ENCODE measurements at places on chromosomes 1 and 21. TPM values are rescaled to one million over a fixed set of nuclear protein-coding genes. Genes with fewer than 3 reads are reported as not detected.

Gene PDZK1
- 0.77 TPM for total RNA-seq

Gene ZNF593OS
- not detected for total RNA-seq

Gene CNIH3
- 0.25 TPM for total RNA-seq

Gene C1orf50
- 4.0 TPM for total RNA-seq

Gene MIS18A
- 15.2 TPM for total RNA-seq
